ENCODE measurements at places on chromosomes 6 and 20.

- no peak for DNase-seq
Measured at GRCh38 chr20:52621401-52621800, 350.8 kb upstream of the TSHZ2 start.

DNA sequence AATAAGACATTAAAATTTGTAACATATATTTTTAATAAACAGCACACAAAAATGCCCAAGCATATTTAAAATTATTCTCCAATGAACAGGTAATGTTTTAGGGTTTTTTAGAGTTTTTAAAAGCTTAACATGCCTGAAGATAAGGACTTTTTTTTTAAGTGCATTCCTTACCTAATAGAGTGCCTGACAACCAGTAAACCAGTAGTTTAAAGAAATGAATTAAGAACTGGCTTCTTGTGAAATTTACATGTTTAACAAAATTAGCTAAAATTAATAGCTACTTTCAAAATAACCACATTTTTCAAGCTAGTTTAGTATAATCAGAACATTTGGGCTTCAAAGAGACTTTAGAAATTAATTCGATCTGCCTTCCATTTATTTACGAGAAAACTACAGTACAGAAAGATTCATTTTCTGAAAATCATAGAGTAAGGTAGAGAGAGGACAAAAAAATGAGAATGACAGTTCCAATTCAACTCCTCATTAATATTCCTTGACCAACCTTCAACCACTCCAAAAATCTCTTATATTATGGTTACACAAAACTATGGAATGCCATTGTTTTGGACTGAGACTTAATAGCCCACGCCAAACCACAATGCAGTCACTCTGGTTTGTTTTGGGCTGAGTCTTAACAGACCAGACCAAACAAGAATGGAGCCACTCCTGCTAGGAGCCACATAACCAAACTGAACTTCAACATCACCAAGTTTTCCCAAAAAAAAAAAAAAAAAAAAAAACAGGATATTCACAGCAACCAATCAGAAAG lies 5.7 kb upstream of the PLN start:
- no peak for DNase-seq

- no peak for DNase-seq
Measured at GRCh38 chr6:15677822-15678221, 15.0 kb upstream of the DTNBP1 start.

- DNase-seq, result no peak
Measured at GRCh38 chr6:166439366-166440091, 56.8 kb upstream of the MPC1 start.

- no peak for DNase-seq
Measured at GRCh38 chr20:40090236-40090635, 598.8 kb downstream of the MAFB start.

All from HL-60 (cell line).